ENCODE measurements at places on chromosomes 2 and 18. TPM values are rescaled to one million over a fixed set of nuclear protein-coding genes. Genes with fewer than 3 reads are reported as not detected.

GRCh38 chr2:207356567-207356966 is 173.2 kb upstream of the CREB1 start:
- no peak for DNase-seq

GRCh38 chr18:74453016-74453566 is 4.0 kb downstream of the DIPK1C start:
- no peak for DNase-seq

SERPINB12 gene
- not detected for total RNA-seq

GRCh38 chr2:217551252-217551899 is 451.4 kb downstream of the TNS1 start:
- DNase-seq: peak; percentile 51

DNA sequence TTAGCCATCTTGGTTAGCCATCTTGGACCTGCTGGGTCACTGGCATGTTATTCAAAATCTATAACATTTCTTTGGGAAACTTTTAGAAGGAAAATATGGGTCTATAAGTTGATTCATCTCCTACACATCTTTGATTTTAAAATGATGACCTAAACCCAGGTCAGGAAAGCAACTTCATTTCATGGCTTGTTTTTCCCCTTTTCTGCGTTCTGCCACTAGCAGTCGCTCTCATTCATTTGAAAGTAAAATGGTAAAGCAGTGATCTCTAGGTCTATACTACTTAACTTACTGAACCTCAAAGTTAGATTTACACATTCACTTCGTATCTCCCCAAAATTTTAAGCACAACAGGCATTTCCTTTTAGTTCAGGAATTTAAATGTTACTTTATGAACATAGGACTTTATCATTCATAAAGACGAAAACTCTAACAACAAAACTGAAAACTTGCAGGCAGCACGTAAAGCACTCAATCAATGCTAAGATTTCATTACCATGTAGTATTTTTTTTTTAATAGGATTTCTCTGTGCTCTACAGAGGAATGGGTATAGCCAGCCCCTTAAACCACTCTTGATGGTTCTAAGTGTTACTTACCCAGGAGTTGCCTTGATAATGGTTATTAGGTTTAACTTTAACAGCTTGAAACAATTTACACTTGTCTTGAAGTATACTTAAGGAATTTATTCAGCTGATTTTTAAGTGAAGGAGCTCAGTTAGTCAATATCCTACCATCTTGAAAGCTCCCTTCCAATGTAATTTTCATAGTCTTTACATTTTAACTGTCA is 62.5 kb downstream of the GORASP2 start:
- no peak for DNase-seq

PLEKHA3 gene
- 23.5 TPM for total RNA-seq

GPR45 gene
- total RNA-seq: not detected

SOS1 gene
- total RNA-seq: 35.8 TPM

XDH gene
- 1.6 TPM for total RNA-seq

ADGRF3 gene
- 0.09 TPM for total RNA-seq

GRCh38 chr2:26414311-26414710 is 12.6 kb downstream of the DRC1 start:
- no peak for DNase-seq

DNA sequence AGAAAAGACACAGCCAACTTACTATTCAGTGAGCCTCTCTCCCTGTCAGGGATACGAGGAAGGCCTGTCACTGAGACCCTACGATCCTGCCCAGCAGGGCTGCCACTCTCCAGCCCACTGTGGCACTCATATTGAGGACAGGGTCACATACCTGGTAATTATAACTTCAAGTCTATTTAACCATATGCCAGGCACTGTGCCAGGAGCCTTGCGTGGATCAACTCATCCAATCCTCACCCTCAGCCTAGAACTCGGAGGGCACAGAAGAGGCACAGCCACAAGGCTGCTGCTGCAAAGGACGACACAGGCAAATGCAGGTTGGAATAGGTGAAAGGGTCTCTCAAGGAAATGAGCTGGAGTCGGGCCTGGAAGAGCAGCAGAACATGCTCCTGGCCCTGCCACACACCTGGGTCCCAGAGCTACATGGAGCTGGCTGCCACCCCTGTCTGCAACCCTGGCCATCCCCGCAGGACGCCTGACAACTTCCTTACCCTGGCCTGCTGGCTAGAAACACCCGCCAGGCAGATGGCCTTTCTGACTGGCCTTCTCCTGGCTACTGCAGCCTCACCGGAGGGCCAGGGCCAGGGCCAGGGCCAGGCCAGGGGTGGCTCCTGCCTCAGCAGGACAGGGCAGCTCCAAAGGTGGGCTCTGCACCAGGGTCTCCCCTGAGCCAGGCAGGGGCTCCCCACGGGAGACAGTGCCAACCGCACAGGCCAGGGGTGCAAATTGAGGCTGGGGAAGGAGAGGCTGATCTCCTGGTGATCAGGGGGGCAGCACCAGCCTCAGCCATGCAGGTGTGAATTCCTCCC is 32.1 kb upstream of the SLC66A3 start:
- no peak for DNase-seq

GRCh38 chr2:133755480-133756300 is 187.4 kb upstream of the NCKAP5 start:
- DNase-seq: no peak

ATG9A gene
- 46.4 TPM for total RNA-seq

DNA sequence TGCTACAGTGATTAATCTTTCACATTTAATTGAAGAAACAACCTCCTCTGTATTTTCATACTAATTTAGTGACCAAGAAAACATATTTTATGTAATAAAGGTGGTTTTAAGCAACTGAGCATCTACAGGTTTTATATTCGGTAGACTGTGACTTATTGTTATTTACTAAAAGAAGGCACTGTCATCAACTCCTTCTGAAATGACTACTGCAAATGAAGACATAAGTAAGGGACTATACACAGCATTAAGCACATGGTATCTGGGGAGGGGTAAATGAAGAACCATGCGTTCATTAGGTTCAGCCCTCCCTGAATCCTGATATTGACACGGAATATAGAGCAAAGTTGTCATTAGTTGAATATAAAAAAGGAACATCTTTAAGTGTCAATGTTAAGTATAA is 4.3 kb downstream of the CDH20 start:
- DNase-seq: no peak

GRCh38 chr2:233832414-233832813 is 21.9 kb downstream of the HJURP start:
- no peak for DNase-seq

TCF23 gene
- not detected for total RNA-seq

ITM2C gene
- 302 TPM for total RNA-seq

- peak; percentile 94 for DNase-seq
Observed at GRCh38 chr2:197804049-197804757, at the start of gene PLCL1. TSS of gene PLCL1 (plus strand) at chr2:197804593.

FOXD4L1 gene
- not detected for total RNA-seq

SERPINB2 gene
- not detected for total RNA-seq

DNA sequence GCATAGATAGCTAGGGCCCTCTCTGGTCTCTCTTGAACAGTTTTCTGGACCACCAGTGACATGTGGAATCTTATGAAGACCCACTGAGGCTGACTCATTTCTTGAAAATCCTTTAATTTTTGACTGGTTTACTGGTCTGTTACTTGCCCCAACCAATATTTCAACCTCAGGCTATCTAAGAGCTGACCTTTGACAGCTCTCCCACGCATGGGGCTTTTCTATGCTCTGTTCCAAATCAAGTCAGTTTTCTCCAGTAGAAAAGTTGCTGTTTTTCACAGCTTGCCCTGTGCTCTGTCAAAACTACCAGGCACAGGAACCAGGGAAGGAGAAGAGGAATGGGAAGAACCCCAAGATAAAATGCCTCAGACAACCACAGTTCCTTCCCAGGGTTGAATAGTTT is 46.0 kb upstream of the MTIF2 start:
- DNase-seq: no peak

GRCh38 chr2:164110515-164110914 is 374.7 kb upstream of the FIGN start:
- DNase-seq: no peak

GALNT5 gene
- 0.17 TPM for total RNA-seq

CLEC4F gene
- total RNA-seq: not detected

MYOM1 gene
- 0.17 TPM for total RNA-seq

PROM2 gene
- total RNA-seq: 4.0 TPM

- no peak for DNase-seq
Observed at GRCh38 chr2:133072837-133073694, 403.1 kb upstream of the LYPD1 start.

FAM110C gene
- total RNA-seq: 3.6 TPM

DNA sequence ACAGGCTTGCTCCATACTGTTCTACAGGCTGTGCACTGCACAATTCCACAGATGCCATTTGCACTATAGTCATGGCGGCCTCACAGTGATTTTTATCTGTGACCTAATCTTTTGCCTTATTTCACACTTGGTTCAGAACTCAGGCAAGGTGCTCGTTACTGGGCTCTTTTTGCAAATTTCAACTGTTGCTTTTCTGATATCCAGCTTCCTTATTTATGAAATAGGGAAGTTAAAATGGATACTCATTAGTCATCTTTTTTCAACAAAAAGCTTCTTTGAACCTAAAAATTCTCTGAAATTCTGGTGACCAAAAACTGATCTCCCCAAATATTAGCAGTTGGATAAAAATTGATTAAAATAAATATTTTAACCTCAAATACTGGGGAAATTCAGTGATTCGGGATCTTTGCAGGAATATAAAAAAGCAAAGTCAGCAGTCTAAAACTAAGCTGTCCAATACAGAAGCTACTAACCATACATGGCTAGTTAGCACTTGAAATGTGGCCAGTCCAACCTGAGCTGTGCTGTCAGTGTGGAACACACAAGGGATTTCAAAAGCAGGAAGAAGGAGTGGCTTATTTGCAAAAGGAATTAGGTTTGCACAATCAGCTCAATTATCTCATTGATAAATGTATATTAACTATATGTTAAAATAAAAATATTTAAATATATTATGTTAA is 134.4 kb downstream of the COL4A4 start:
- no peak for DNase-seq

DNA sequence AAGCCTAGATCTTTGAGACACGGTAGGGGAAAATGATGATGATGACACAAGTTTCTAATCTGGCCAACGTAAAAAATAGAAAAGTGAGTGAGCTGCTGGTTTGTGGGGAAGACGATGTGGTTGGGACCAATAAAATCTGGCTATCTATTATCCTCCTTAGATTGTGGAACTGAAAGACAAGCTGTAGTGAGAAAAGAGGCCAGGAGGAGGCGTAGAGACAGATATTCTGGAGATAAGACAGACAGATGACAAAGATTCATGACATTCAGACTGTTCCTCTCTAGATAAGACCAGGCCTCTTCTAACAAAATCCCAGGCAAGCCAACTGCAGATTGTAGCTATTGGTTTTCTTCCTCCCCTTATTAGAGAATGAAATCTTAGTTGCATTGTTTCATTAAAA is 376.3 kb upstream of the UBE2E3 start:
- DNase-seq: no peak

NOL4 gene
- 0.74 TPM for total RNA-seq

RNASEH1 gene
- total RNA-seq: 40.4 TPM

GRCh38 chr2:151760139-151760650 is 25.9 kb upstream of the NEB start:
- no peak for DNase-seq

DNA sequence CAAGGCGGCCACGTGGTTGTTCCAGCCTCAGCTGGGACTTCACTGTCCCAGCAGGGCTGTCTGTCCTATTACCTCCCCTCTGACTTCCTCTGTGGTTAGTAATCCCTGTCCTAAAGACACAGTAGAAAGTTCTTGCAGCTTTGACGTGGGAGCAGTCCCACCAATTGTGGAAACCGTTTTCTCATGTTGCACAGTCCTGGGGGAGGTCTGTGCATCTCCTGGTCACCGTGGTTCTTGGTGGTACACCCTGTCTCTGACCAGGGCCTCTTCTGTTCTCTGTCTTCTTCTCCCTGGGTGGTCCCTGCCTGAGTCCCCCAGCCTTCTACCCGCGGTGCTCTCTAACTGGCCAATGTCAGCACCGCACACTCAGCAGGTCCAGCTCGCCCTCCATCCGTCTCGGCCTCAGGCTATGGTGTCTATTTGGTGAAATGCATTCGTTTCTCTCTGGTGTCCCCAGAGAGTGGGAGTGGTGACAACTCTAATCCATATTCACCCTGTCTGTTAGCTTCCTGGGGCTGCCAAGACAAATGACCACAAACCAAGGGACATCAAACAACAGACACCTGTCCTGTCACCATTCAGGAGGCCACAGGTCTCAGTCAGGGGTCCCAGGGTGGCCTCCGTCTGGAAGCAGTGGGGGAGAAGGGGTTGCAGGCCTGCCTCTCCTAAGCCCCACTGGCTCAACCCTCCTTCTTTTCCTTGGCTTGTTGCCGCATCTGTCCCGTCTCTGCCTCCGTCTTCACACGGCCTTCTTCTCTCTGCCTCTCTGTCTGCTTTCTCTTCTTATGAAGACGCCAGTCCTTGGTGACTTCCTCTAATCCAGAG is 99.8 kb downstream of the SH3BP4 start:
- DNase-seq: no peak

Measured in H9 (cell line).